ENCODE measurements at places on chromosomes 5 and 9. TPM values are rescaled to one million over a fixed set of nuclear protein-coding genes. Genes with fewer than 3 reads are reported as not detected.

DNA sequence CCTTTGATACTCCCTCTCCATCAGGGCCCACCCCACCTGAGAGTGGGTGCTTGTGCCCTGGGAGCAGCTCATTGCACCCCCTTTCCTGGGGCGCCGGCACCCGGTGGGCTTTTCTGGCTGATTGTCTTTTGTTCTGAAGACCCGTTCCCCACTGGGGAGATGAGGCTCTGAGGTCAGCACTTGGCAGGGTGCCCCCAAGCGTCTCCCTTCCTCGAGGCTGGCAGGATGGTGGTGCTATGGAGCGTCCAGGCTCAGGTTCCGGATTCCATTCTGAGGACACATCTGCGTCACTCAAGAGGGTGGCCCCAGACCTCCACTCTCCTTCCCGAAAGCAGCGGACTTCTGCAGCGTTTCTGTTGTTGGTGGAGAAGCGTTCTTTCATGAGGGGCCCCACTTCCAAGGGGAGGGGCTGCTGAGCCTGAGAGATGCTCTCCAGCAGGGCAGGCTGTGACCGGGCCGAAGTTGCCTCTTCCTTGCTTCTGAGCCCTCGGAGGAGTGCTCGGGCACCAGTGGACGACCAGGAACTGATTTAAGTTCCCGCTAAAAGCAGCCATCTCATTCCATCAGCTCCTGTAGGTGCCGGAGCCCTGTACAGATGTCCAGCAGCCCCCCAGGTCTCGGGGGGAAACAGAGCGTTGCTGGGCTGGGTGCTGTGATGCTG lies 42.2 kb downstream of the COL5A1 start:
- DNase-seq = no peak

GRCh38 chr9:135151757-135152613 lies 64.5 kb downstream of the OLFM1 start:
- DNase-seq = no peak

- DNase-seq = no peak
Observed at GRCh38 chr9:6930827-6931226, 173.1 kb downstream of the KDM4C start.

DNA sequence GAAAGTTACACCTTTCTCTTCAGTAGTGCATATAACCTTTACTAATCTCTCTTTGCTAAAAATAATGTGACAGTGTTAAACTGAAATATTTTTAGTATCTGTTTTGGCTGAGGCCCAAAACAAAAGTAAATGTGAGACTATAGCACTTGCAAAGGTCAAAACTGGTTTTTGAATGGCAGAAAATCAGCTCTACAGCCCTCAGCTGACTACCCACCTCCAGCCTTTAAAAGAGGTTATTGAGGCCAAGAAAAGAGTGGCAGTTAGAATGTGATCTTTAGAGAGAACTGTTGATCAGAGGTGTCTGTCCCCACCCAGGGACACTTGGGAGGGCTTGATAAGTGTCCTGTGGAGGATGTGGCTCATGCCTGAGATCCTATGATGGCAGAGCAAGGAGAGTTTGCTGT lies 30.9 kb downstream of the PRKACG start:
- no peak for DNase-seq

DNA sequence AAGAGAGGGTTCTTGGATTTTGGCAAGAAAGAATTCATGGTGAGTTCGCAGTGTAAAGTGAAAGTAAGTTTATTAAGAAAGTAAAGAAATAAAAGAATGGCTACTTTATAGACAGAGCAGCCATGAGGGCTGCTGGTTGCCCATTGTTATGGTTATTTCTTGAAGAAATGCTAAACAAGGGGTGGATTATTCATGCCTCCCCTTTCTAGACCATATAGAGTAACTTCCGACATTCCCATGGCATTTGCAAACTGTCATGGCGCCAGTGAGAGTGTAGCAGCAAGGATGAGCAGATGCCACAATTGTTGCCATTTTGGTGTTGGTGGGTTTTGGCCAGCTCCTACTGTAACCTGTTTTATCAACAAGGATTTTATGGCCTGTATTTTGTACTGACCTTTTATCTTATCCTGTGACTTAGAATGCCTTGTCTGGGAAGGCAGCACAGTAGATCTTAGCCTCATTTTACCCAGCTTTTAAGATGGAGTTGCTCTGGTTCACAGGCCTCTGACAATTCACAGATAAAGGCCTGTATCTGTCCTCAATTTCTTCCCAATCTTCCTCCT lies 1026.1 kb upstream of the DMAC1 start:
- DNase-seq = no peak

DNA sequence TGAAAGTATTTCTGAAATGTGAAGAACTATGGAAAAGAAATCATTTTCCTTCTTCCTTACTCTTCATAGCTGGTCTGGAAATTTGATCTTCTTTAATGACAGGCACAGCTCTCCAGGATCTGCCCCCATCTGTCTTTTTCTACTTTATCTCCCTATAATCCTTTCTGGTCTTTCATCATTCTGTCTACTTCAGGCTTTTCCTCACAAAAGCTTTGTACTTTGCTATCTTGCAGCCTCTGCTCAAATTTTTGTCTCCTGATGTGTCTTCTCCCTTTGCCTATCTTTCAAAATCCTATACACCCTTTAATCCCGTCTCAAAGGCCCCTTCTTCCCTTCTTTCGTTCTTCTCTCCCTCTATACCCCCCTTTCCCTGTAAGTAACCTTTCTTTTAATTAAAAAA lies 114.9 kb upstream of the ATP10B start:
- no peak for DNase-seq

GRCh38 chr5:79666758-79667157 lies 22.9 kb upstream of the CMYA5 start:
- DNase-seq = no peak

DNA sequence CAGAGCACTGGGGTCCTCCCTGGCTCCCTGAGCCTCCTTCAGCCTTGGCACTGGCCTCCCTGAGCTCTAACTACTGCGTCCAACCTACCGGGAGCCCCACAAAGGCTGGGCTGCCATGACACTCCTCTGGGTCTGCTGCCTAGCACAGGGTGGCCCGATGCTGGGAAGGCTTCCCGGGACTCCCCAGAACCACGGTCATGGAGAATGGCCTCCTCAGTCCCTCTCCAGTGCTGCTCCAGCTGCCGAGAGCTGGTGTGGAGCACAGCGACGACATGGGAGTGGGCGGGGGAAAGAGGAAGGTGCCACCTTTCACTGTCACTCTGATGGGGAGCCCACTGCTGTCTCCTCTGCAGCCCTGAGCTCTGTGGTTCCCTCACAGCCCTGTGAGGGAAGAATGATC lies 61.5 kb upstream of the RNF130 start:
- no peak for DNase-seq

DNA sequence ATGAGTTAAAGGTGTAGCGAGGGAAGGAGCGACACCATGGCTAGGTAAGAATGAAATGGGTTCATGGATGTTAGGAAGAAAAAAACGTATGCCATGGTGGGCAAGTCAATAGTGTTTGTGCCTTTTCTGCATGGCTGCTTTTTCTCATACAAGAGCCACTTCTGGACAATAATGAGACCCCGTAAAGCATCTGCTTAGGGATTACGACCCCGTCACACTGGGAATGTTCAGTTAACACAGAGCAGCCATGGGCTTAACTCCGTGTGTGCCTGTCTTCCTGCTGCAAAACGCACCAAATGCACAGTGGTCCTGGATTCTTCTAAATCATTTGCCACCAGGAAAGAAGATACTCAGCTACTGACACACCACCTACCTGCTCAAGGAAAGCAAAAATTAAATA lies 81.8 kb downstream of the NFIB start:
- DNase-seq = no peak

DNA sequence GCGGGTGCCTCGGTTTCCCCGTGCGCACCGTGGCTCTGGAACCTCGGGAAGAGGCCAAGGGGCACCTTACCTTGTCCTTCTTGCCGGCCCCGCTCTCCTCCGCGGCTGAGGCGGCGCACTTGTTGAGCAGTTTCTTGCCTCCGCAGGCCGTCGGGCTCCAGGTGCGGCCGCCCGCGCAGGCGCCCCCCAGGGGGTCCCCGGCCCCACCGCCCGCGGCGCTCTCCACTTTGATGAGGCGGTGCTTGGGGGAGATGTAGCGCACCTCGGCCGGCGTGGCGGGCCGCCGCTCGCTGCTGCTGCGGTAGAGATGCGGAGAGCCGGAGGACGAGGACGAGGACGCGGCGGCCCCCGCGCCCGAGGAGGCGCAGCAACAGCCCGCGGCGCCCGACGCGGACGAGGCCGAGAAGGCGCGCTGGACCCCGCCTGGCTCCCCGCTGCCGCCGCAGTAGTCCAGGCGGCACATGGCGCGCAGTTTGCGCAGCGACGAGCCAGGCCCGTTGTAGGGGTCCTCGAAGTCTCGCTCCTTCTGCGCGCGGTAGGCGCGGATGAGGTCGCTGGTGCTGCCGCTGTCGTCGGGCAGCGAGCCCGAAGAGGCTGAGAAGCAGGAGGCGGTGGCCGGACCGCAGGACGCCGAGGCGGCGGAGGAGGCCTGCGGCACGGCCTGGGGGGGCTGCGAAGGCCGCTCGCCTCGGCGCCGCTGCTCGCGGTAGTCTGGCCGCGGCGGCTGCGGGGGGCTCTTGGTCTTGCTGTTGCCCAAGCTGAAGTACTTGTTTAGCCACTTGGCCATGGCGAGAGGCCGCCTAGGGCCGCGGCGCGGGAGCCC lies 957 bp downstream of the SHB start:
- no peak for DNase-seq

GRCh38 chr9:114503522-114504340 lies 1.5 kb downstream of the WHRN start:
- DNase-seq = no peak

DNA sequence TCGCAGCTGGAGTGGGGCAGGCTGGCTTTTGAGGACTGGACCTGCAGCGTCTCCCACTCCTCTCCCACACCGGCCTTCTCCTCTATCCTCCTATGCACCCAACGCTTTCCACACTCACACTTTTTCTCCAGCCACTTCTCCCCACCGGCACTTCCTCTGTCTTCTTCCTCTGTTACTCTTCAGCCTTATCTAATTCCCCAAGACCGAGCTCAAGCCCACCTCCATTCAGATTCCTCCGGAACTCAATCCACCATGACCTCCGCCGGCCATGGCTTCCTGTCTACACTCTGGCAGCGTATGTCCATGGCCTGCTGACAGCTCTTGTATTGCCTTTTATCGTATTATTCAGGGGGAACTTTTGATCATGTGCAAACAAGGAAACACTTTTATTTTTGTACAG lies 545 bp upstream of the OR2V1 start:
- no peak for DNase-seq

GRCh38 chr5:1155191-1156032 lies 43.5 kb upstream of the SLC12A7 start:
- no peak for DNase-seq

DNA sequence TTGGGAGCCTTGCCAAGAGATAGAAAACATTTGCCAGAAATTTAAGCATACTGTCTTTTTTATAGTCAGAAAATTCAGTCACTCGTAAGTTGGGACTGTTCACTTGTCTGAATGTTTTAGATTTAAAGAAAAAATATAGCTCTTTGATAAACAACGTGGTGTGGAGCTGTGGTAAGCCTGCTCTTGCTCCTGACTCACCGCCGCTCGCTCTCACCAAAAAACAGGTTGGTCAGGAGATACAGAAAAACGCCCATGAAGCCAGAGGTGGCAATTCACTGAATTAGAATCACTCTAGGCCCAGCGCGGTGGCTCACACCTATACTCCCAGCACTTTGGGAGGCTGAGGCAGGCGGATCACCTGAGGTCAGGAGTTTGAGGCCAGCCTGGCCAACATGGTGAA lies 6.2 kb downstream of the LNPEP start:
- no peak for DNase-seq

GRCh38 chr9:77793849-77794248 lies 145.7 kb upstream of the GNA14 start:
- peak; percentile 75 for DNase-seq

DNA sequence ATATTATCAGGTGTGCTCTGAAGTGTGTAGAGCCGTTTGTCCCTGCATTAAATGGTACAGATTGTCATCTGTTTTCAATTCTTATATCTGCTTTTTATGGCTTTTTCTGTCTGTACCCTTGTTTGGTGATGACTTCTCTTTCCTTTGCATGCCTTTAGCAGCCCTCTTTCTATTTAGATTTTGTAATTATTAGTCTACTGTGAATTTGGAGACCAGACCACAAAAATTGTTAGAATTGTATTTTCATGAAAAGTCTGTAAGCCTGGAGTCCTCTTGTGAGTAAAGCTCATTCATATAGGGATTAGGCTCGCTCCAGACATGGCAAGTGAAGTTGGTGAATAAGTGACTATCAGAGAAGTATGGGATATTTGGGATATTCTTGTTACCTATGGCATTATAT lies 41.7 kb downstream of the NFX1 start:
- DNase-seq = no peak

- peak; percentile 69 for DNase-seq
Observed at GRCh38 chr5:172123269-172123692, 64.7 kb downstream of the STK10 start.

- no peak for DNase-seq
Observed at GRCh38 chr9:116979456-116979855, 292.4 kb downstream of the TRIM32 start.

- peak; percentile 56 for DNase-seq
Observed at GRCh38 chr5:77129391-77129990, 42.4 kb upstream of the ZBED3 start.

DNA sequence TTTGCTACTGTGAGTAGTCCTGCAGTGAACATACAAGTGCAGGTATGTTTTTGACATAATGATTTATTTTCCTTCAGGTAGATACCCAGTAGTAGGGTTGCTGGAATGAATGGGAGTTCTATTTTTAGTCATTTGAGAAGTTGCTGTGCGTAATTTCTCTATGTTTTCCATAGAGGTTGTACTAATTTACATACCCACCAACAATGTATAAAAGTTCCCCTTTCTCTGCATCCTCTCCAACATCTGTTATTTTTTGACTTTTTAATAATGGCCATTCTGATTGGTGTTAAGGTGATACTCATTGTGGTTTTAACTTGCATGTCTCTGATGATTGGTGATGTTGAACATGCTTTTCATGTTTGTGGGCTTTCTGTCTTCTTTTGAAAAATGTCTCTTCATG lies 64.7 kb upstream of the CTSL start:
- DNase-seq = no peak

The CDH6 gene
- 0.56 TPM for total RNA-seq

The NR5A1 gene
- total RNA-seq = not detected

The HAPLN1 gene
- under 0.01 TPM for total RNA-seq

The NR4A3 gene
- total RNA-seq = not detected

The MAP1B gene
- total RNA-seq = 134 TPM

The CBY3 gene
- total RNA-seq = not detected

The SLC45A2 gene
- total RNA-seq = 0.09 TPM

The KCTD16 gene
- total RNA-seq = 0.05 TPM

The PCDHA3 gene
- total RNA-seq = 0.17 TPM

The SHISAL2B gene
- total RNA-seq = not detected
